ENCODE measurements at places on chromosomes 16 and 17.

DNA sequence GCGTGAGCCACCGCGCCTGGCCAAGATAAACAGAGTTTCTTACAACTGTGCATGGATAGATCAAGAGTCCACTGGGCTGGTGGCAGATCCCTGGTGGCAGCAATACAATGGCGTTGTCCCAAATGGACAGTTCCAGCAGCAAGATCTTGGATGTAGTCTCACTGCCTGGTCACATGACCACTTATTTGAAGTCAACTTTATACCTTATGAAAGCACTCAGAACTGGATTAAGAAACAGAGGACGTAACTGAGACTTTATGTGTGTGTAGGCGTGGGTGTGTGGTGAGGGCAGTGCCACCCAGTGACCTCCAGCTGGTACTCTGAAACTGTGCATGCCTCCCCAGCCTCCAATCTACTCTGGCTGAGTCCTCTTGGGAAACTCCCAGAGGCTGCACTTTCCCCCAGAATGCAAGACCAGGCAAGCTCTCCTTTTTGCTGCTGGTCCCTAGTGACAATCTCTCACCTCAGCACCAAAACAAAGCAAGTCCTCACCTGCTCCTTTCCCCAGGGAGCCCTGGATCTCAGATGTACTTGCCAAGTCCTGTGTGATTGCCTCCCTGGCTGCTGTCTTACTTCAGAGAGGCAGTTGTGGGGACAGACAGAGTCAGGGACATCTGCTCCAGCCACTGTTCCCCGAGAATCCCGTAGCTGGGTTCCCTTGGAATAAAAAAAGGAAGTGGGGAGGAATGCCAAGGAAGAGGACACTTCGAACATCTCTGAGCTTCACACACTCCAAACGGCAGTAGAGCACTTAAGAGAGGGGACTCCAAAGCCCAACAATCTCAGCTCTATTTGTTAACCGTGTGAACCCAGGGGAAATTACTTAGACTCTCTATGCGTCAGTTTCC lies 11.7 kb upstream of the ST6GALNAC2 start:
- DNase-seq, result no peak

DNA sequence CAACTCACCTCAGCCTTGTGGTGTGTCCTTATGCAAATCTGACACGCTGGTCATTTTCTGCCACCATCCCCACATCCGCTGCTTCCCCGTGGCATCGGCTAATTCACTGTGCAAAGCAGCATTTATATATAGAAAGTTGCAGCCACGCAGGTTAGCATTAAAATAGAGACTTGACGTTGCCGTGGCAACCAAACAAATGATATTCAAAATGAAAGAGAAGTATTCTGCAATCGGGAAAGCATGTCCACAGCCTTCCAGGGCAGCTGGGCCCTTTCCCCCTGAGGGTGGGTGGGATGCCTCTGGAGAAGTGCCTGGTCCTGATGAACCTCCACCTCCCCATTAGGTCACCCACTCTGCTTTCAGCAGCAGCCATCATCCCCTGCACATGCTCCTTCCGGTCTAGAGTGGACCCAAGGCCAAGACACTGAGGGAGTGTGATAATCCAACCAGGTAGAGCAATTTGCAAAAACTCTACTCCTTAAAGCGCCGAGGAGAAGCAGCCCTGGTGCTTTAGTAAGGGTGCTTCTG lies 138.7 kb downstream of the GAS7 start:
- no peak for DNase-seq

- DNase-seq, result no peak
These were observed 187.8 kb downstream of the RAB11FIP4 start for GRCh38 chr17:31579265-31579664.

GRCh38 chr16:11675561-11676511 lies 7.6 kb downstream of the SNN start:
- no peak for DNase-seq

- DNase-seq, result no peak
These were observed 65.1 kb upstream of the METRNL start for GRCh38 chr17:83014297-83014696.

GRCh38 chr17:45009676-45010467 lies 41.6 kb downstream of the DCAKD start:
- DNase-seq, result no peak

DNA sequence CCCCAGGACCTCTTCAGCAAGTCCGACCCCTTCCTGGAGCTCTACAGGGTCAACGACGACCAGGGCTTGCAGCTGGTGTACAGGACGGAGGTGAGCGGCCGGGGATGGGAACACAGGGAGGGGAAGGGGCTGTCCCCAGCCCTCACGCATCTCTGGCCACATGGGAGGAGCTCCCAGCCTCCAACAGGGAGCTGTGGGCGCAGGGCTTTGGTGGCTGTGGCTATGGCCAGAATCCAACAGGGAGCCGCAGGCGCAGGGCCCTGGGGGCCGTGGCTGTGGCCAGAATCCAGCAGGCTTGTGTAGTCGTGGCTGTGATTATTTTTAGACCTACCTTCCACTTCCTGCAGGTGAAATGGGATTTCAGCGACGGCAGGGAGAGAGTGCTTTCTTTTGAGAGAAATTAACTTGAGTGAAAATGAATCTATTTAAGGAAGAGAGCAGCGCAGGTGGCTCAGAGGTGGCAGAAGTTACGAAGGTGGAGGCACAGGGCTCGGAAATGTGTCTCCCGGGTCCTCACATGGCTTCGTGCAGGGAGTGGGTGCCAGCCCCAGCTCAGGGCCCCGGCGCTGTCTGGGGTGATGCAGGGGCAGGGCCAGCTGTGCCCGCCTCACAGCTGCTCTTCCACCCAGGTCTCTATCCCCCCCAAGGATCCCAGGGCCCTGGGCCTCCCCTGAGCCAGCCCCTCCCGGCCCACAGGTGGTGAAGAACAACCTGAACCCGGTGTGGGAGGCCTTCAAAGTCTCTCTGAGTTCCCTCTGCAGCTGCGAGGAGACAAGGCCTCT lies 9.4 kb downstream of the CPNE7 start:
- no peak for DNase-seq

GRCh38 chr16:85398050-85398451 lies 215.1 kb upstream of the GSE1 start:
- DNase-seq, result no peak

- DNase-seq, result no peak
These were observed 6.2 kb downstream of the CRISPLD2 start for GRCh38 chr16:84825896-84826557.

GRCh38 chr17:58376472-58377000 lies 24.5 kb upstream of the SUPT4H1 start:
- DNase-seq, result no peak

- no peak for DNase-seq
These were observed 88.4 kb downstream of the PLXDC1 start for GRCh38 chr17:39062846-39063680.

DNA sequence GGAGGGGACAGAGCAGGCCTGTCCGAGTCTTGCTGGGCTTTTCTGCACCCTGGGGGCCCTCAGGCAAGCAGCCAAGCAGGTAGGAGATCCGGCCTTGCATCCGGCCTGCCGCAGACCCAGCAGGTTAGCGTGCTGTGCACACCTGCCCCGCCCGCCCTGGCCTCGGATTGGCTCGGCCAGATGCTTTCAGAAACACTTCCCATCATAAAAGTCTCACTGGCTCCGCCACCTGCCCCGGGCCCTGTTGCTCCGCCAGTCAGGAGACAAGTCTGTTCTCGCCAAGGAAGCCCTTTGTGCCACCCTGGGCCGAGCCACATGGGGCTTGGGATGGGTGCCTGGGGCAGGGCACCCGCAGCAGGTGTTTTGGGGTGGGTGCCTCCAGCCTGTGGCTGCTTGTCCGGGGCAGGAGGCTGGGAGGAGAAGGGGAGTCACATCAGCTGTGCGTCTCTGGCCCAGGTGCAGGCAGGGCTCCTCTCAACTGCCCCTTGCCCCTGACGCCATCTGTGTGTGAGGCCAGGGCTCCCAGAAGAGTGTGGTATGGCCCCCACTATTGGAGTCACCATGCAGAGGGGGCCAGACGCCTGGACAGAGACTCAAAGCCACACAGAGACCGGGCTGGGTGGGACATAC lies 228.2 kb upstream of the GSE1 start:
- no peak for DNase-seq

DNA sequence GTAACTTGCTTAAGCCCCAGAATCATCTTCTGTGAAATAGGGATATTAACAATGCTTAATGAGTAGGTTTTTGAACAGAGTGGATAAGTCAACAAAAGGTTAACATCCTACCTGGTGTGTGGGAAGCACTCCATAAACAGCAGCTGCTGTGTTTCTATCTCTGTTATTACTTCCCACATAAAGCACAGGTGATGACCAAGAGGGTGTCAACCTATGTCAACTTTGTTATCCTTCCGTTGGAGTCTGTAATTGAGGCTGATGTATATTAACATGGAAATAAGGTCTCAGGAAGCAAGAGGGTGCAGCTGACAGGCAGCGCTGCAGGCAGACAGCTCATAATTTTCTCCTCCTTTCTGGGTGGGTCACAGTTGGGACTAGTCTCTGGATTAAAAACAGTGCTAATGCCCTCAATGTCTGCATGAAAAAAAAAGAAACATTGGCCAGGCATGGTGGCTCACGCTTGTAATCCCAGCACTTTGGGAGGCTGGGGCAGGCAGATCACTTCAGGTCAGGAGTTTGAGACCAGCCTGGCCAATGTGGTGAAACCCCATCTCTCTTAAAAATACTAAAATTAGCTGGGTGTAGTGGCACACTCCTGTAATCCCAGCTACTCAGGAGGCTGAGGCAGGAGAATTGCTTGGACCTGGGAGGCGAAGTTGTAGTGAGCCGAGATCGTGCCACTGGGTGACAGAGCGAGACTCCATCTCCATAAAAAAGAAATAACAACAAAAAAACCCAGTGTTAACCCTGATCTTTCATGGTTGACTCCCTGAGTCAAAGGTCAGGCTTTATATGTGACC lies 269.6 kb downstream of the SNX29 start:
- DNase-seq, result no peak

DNA sequence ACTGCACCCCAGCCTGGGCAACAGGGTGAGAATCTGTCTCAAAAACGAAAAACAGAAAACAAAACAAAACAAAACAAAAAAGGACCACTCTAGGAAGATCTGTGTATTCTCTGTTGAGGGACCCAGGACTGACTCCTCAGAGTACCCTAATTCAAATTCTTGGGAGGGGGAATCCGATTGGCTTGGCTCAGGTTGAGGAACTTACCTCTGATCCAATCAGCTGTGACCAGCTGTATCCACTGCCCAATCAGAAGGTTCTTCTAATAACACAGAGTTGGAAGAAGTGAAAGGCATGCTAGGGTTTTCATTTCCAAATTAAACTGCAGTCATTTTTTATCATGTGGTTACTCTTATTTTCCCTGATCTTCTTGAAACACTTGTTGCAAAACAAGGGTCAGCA lies 105.9 kb upstream of the CACNG3 start:
- no peak for DNase-seq

DNA sequence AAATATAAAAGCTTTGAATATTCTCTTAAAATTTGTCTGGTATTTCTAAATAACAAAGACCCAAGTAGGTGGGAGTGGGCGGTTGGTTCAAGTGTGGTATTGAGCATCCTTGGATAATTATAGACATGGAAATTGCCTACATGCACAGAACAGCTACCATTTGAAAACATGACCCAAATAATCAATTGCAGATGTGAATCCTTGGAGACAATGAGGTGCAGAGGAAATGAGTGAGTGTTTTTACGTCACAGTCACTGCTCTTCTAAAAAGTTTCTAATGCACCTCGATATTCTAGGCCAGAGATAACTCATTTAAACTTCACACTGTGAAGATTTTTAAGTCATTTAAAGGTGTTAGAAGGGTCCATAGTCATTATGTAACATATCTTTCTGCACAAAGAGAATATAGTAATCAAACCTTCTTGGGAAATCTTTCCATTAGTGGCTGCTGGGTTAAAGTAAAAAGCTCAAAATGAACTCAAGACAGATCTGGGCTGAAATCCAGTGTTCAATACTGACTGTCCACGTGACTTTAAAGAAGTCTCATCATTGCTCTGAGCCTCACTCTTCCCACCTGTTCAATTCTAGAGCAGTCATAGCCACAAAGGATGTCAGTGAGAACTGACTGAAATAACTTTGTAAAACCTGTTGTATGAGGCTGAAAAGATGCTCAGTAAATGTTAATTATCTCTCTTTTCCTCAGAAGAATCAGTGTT lies 144.5 kb downstream of the CDH11 start:
- no peak for DNase-seq

DNA sequence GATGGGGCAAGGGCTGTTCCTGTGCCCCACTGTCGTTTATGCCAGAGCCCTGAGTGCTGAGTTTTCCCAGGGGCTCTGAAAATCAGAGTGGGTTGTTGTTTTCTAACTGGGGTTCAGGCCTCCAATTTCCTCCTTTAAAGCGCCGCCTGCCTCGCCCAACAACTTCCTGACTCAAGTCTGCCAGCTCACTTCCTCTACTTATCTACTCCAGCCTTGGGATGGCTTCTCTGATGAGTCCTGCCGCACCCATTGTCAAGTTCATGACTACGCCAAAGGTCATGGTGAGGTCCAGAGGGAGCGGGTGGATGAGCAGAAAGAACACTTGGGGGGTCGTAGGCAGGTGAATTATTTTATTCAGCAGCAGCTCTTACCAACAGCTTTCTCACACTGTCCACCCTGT lies 104.7 kb downstream of the UTP18 start:
- no peak for DNase-seq

- no peak for DNase-seq
These were observed 469.5 kb upstream of the RBFOX1 start for GRCh38 chr16:6863135-6863534.

GRCh38 chr17:8133941-8134340 lies 10.0 kb upstream of the HES7 start:
- no peak for DNase-seq

- DNase-seq, result no peak
These were observed 9.0 kb downstream of the MOSMO start for GRCh38 chr16:22016927-22017326.

DNA sequence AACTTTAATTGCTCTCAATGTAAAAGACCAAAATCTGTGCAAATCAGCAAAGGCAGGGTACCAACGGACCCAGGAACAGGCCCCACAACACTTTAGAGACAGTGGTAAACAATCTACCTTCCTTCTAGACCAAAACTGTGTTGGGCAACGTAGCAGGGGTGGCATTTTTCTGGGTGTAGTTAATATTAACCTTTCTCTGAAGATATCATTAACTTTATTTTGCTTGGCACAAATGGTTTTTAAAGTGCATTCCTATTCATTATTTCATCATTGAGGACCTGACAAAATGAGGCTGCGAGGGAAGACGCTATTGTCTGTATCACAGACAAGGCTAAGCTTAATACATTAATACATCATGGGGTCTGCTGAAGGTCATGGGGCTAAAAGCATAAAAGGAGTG lies 37.9 kb upstream of the TRAP1 start:
- DNase-seq, result no peak

DNA sequence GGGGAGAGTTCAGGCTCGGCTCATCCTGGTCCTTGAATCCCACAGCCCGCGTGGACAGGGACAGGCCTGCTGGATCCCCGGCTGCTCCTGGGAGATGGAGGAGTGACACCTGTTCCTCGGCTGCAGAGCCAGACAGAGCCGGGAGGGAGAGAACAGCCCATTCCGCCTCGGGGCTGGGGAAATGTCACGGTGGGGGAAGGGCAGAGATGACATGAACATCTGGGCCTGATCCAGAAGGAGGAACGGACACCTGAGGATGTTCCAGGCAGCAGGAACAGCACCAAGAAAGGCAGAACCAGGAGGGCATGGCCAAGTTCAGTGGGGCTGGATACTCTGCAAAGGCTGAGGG lies 2.1 kb downstream of the ZNF764 start:
- no peak for DNase-seq

- no peak for DNase-seq
These were observed 38.2 kb downstream of the PLCG2 start for GRCh38 chr16:81817296-81817695.

- DNase-seq, result no peak
These were observed 9.4 kb downstream of the RPAIN start for GRCh38 chr17:5429191-5429887.
